ENCODE measurements at places on chromosomes 2 and 18.

GRCh38 chr2:27909901-27910300, 19.4 kb downstream of the BABAM2 start:
- no peak for DNase-seq

DNA sequence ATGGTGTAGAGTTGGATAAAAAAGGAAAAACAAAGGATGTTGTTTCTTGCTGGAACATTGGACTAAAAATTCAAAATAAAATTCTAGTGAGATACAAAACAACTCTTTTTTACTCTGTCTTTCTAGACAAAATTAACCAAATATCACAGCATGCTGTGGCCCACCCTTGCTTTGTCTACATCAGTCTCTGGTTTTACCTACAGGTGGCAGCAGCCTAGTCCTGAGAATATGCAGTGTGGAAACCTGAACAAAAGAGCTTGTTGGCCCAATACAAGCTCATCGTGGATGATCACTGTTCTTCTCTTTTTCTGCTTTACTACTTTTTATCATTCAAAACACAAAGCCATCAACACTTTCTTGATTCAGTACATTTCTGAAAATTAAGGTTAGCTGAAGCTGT, 210.4 kb downstream of the CDH19 start:
- DNase-seq, result no peak

GRCh38 chr18:31574359-31574758, 17.3 kb upstream of the TTR start:
- no peak for DNase-seq

- no peak for DNase-seq
Observed at GRCh38 chr18:7157760-7158159, 40.2 kb upstream of the LAMA1 start.

DNA sequence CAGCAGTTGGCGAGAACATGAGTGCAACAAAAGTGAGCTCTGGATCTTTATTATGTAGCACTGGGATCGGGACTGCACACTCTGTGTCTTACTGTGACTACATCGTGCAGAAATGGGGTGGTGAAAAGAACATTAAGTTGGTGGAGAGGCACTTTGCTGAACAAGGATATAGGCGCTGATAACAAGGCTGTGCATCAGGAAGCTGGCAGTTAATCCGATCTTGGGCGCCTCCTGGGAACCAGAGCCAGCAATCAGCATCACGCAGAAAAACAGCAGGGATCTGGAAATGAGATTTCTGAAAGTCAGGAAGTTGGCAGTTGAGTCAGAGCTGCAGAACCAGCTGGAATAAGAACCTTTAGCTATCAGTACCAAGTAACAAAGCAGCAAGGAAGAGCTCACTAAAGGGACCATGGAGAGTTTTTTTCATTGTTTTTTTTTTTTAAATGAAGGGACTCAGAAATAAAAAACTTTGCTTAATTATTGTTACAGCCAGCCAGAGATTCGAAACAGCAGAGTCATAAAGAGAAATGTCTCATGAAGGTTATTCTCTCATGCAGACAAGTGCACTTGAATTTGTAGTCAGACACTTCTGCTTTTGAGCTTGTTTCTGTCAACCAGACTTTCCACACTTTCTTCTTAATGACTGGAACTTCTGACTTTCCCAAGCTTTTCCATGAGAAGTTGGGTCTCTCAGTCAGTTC, 22.8 kb upstream of the MYO3B start:
- DNase-seq, result no peak

- no peak for DNase-seq
Observed at GRCh38 chr18:7637269-7637668, 70.2 kb downstream of the PTPRM start.

DNA sequence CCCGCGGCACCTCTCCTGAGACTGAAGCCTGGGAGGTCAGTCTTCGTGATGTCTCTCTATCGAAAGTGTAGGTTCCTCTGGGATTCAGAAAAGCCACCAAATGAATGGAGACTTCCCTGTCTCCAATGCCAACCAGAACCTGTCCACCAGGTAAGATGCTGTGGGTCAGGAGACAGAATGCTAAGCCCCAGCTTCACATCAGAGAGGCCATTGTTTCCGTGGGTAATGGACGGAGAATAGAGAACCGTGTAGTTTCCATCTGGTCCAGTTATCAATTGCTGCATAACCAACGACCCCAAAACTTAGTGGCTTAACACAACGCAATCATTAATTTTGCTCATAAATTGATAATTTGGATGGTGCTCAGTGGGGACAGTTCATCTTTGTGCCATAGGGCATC, 93.5 kb downstream of the DDX1 start:
- DNase-seq, result no peak

GRCh38 chr2:117979911-117980701, 33.8 kb downstream of the CCDC93 start:
- no peak for DNase-seq

- DNase-seq, result no peak
Observed at GRCh38 chr2:72154386-72154975, 6.8 kb upstream of the CYP26B1 start.

GRCh38 chr2:14815201-14815600, 182.7 kb downstream of the LRATD1 start:
- DNase-seq, result peak; percentile 14

DNA sequence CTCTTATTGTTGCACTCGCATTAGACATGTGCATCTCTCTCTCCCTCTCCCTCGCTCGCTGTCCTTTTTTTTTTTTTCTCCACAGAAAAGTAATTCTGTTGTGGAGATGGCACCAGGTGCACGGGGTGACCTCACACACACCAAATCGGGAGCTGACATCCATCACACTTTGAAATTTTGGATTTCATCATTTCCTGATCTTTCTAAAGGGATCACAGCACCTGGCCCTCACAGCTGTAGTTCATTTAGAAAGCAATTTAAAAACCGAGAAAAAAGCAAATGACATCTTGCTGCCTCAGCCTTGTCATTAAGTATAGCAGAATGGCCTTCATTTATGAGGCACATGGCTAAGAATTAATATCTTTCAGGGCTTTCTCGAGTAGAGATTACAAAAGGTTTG, 717.2 kb downstream of the RNF144A start:
- DNase-seq, result no peak

- DNase-seq, result no peak
Observed at GRCh38 chr2:170310876-170311502, 133.0 kb downstream of the MYO3B start.

- DNase-seq, result no peak
Observed at GRCh38 chr2:53987336-53987921, 16.6 kb upstream of the PSME4 start.

- DNase-seq, result no peak
Observed at GRCh38 chr2:235500761-235501672, 7.2 kb downstream of the AGAP1 start.

DNA sequence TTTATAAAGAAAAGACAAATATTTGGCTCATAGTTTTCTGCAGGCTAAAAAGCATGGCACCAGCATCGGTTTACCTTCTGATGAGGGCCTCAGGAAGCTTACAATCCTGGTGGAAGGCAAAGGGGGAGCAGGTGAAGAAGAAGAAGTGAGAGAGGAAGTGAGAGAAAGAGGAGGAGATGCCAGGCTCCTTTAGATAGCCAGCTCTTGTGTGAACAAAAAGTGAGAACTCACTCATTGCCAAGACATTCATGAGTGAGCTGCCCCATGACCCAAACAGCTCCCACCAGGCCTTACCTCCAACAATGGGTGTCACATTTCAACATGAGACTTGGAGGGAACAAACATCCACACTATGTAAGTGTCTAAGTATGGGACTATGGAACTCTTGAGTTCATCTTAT, 14.3 kb downstream of the CCDC150 start:
- no peak for DNase-seq

DNA sequence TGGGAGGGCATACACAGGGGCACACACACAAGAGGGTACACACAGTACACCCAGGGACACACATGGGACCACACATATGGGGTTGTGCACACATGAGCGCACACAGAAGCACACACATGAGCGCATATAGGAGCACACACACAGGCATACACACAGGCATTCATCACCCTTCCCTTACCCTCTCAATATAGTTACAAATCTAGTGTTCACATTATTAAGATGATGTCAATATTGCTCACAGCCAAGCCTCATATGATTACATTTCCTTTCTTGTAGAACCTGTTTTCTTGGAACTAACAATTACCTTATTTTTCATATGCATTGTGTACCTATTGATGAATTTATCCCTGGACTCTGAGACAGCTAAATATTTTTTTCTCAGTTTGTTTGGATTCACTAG, 156.7 kb downstream of the FHOD3 start:
- DNase-seq, result no peak

GRCh38 chr2:105188343-105188742, 53.2 kb upstream of the GPR45 start:
- no peak for DNase-seq

- no peak for DNase-seq
Observed at GRCh38 chr2:134783912-134784311, 54.5 kb upstream of the ACMSD start.

- no peak for DNase-seq
Observed at GRCh38 chr18:55351980-55352714, 235.8 kb downstream of the TCF4 start.

- DNase-seq, result no peak
Observed at GRCh38 chr2:31125918-31126695, 12.1 kb downstream of the GALNT14 start.

GRCh38 chr2:214560176-214560575, 149.3 kb downstream of the VWC2L start:
- DNase-seq, result no peak

GRCh38 chr2:95019572-95019971, 5.9 kb upstream of the MAL start:
- DNase-seq, result no peak

DNA sequence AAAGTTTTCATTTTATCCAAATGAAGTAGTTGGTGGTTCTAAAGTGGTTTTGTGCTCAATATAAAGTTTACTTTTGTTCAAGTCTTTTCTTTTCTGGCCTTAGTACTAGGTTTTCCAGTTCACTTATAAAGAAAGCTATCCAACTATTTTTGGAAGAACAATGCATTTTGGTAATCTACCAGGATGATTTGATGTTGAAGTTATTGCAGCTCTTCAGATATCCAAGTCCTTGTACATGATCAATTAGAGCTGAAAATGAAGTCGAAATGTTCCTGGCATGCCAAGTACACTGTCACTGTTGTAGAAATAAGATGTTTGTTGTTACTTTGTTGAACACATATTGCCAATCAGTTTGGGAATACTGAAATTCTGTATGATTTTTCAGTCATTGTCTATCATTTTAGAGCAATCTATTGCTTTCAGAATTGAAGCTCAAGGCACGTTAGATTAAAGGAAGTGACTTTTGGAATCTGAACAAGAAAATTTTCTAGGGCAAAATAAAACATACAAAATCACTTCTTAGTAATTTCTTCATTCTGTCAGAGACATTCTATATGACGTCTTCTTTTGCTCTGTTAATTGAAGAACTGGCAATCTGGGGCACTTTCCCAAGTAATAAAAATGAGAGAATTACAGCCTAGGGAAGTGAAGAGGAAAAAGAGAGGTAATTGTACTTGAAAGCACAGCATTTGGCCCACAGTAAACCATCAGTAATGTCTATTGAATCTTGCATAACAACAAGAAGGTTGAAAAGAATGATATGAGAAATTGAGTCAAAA, 232.3 kb downstream of the MREG start:
- DNase-seq, result peak; percentile 43

DNA sequence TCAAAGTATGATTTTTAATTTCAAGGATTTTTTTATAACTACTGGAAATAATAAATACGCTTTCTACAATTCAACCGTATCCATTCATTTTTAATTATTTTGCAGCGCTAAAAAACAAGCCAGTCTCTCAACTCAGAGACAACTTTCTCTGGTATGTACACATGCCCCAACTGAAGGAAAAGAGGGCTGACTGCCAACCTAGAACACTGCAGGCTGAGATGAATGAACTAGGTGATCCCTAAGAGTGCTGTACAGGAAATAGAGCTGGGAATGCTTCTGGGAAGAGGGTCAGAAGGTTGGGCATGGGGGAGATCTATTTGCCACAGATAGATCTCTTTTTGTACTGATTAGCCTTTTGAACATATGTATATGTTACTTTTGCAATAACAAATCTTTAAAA, 460.1 kb downstream of the NR4A2 start:
- DNase-seq, result no peak

DNA sequence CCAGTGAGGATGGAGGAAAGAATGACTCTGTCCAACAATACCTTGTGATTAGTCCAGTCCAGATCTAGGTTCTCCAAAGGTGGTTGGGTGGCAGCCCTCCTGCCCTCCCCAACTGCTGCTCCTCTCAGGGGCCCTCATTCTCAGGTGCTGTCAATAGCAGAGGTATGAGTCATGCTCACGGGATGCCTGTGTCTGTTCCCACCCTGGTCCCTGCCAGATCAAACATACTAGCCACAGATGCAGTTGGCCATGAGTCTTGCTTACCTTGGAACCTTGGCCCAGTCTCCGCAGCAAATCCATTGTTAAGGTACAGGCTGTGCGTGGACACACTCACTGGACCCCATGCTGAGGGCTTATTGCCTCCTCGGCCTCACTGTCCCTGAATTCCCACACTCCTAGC, 24.9 kb upstream of the RPIA start:
- DNase-seq, result no peak
